Activated effector memory CD4-positive, alpha-beta T cell treated with anti-CD3 and anti-CD28 coated beads, Interleukin-2, amount 50 U/mL, for 16 hours (primary cell): ENCODE measurements at places on chromosomes 7 and 10.
A peak's percentile ranks its signal among the peaks of the same experiment; 100 is the strongest.

DNA sequence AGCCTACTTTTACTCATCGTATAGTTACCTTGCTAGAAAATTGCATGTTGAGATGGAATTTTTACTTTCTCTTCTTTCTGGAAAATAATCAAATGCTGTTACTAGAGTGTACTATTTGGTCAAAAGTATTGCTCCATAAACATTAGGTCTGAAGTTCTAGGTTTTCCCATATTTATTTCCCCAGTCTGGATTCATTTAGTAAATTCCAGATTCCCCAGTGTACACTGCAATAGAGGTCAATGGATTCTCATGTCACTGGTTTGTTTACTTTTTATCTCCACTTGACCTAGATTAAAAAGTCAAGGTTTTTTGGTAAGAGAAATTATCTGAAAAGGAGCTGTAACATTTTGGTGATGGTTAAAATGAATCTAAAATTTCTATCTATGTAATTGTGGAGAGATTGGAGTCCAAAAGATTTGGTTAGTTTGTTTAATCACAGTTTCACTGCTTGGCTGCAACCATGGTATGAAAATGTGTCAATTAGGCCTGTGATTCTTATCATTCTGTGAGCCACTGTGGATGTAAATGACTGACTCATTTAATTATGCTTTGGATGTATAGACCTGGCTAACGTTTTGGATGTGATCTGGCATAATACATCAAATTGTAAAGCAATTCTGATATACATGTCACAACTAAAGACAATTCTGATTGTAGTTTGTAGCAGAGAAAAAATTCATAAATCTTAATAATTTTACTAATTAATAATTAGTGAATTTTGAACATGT, 32.7 kb upstream of the STEAP4 start:
- no peak for DNase-seq

DNA sequence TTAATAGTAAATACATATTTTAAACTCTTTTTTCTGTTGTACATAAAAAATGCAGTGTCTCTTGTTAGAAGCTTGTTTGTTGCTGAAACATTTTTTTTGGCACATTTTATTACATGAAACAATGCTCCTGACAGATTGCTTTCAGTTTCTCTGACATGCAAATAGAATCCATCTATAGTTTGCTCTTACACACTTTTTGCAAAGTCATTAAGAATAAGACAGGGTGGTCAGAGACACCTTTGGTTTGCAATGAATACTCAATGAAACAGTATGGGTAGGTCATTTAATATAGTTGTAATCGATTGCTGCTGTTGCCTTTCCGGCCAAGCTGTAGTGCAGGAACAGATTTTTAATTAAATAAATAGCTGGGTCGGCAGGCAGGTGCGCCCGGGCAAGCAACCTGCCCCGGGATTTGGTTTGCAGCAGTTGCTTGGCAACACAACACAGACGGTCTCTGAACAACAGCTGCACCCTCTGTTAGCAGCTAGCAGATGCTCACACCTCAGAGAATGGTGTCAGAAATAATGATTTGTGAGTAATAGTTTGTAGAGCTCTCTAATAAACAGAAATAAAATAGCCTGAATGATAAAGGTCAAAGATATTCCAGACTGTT, 115.7 kb upstream of the CACNA2D1 start:
- DNase-seq, result no peak

DNA sequence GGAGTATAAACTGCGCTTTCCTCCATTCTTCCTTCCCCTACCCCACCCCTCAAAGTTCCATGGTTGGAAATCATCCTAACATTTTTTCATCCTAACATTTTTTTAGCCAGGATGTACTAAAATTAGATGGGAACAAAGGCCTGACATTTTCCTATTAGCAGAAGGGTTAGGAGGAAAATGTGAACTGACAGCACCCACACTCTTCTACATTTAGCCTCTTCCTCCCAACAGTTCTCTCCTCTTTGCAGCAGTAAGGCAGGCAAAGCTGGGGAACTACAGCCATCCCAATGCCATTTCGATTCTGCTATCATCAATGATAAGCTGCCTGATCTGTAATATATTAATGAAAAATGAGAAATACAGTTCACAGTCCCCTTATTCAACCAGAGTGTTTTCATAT, 11.4 kb upstream of the FAM53B start:
- no peak for DNase-seq

DNA sequence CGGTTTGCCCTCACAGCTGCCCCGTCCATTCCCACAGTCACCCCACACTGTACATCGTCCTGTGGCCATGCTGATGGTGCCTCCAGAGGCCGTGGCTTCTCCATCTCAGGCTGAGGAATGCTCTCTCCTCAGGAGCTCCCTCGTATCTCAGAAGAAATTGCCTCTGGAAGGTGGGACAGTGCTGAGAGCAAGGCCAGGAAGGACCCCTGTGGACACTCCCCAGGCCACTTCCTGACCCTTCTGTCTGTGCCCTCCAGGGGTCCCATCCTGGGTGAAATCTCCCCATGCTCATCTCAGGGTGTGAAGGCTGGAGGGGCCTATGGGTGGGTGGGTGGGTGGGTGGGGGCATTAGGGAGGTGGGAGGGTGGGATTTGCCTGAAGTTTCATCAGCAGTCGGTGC, 454.3 kb downstream of the PLXNA4 start:
- no peak for DNase-seq

DNA sequence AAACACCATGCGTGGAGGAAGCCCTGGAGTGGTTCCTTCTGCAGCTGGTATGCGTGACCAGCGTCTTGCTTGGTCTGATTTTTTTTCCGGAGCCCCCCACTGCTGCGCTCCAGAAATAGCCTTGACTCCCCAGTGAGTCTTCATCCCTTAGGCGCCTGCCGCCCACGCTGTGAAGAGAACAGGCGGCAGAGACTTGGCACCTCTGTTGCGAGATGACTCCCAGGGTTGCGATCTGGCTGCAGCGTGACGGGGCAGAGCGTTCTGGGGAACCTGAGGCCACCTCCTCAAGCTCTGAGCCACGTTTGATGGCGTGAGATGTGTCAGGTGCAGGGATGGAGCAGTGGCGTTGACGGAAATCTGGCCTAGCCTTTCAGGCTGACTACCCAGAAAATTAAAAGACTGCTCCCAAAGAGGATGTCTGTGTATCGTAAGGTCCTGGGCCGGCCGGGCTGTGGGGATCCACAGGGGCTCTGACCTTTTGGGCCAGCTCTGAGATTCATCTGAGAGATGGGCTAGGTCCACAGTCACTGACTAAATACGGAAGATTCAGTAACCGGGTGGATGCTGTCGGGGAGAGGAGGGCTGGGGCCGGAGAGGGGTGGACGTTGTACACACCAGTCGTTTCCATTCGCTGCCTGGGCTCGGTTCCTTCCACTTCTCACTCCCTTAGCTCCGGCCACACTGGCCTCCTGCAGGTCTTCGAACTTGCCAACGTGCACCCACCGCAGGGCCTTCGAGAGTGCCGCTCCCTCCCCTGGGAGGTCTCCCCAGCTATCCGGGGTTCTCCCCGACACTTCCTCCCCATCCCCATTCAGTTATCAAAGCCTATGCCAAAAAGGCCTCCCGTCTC, 33.8 kb downstream of the PFKFB3 start:
- DNase-seq, result peak; percentile 61

DNA sequence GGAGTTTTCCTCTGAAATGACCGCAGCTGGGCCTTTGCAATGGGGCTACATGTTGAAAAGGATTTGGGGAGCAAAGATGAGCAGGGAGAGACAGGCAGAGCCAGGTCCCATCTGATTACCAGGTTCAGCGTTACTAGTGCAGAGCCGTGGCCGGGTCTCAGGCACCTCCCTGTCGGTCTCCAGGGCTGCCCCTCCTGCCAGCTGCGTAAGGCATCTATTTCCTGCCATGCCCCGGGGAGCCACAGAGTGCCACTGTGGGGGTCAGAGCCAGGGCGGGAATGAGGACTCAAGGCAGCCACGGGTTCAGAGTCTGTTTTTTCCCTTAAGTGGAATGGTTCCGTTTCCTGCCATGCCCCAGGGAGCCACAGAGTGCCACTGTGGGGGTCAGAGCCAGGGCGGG, 382.6 kb upstream of the SHH start:
- DNase-seq, result no peak

DNA sequence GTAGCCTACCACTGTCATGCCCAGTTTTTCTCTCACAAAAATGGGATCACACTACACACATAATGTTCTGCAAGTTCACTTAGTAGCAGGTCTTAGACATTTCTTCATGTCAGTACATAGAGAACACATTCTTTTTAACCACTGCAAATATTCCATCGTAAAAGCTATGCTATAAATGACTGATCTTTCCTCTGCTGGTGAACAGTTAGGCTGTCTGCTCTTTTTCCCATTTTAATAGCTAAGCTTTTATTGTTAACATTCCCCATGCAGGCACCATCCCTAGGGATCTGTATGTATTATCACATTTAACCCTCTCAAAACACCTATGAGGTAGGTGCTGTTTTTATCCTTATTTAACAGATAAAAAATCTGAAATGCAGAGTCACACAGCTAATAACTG, 46.2 kb upstream of the PDCD4 start:
- DNase-seq, result no peak

GRCh38 chr7:88200261-88200660, 19.6 kb downstream of the SRI start:
- no peak for DNase-seq

DNA sequence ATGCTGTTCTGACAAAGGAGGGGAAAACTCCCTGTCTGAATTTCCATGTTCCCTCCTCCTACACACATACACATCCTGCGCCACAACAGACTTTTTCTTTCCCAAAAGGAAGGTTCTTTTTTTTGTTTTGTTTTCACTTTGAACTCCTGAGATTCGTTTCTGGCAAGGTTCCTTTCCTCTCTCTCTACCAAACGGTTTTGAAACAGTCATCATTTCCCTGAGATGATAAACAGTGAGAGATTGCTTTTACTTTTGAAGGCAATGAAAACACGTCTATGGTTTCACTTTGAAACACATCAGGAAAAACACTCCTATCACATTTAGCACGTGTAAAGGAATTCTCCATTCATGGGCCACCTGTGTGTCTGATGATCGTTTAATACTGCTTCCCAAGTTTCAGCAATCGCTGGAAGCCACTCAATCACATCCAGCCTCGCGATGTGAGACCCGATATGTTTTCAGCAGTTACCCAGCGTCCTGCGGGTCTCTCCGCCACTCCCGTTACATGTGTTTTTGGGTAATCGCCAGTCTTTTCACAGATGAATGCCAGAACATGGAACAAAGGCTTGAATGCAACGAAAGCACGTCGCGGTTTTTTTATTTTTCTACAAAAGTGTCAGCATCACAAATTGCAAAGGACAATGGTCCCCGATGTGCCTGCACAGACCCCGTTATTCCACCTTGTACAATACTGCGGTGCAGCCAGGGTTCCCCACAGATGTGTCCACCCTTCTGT, 62.8 kb upstream of the CUX1 start:
- DNase-seq, result no peak

GRCh38 chr7:51227861-51228260, 88.7 kb downstream of the COBL start:
- no peak for DNase-seq

- DNase-seq, result no peak
Measured at GRCh38 chr10:69451784-69452251, 553 bp downstream of the TSPAN15 start.
